ENCODE measurements at places on chromosomes 7 and 10.

DNA sequence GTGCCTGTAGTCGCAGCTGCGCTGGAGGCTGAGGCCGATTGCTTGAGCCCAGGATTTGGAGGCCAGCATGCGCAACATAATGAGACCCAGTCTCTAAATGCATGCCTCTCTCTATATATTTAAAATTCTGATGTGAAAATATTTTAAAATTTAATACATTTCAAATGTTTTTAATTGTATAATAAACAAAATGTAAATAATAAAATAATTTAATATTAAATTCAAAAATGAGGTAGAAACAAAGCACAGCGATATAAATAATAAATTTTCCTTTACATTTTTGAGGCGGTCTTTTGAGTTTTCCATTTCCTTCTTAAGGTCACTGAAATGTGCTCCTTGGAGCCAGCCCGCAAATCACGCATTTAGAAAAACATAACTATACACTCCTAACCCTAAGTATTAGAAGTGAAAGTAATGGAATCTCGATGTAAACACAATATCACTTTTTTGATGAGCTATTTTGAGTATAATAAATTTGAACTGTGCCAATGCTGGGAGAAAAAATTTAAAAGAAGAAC, 523 bp upstream of the CDK1 start:
- DNase-seq = no peak

- no peak for DNase-seq
Observed at GRCh38 chr10:454860-455259, 234.6 kb downstream of the DIP2C start.

DNA sequence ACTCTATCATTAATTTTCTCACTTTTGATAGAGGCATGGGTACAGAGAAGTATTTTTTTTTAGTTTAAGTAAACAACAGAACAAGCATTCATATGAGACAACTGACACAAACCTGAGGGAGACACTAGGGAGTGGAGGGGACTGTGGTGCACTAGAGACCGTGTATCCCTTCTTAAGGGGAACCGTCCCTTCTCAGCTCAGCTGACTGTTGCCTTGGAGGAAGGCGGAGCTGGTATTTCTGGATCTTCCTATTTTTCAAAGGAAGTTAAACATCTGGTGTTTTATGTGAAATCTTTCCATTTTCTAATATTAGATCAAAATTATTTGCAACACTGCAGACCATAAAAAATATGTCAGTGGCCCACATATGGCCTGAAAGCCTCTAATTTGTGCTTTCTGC, 113.6 kb upstream of the MACROH2A2 start:
- DNase-seq = no peak

DNA sequence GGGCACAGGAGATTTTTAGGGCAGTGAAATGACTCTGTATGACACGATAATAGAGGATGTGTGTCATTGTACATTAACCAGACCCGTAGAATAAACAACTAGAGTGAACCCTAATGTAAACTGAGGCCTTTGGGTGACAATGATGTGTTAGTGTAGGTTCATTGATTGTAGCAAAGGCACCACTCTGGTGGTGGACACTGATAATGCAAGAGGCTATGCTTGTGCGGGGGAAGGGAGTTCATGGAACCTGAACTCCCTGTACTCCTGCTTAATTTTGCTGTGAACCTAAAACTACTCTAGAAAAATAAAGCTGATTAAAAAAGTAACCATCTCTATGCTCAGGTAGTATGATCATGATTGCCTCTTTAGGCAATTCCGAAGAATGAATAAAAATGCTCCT, 96.3 kb upstream of the VIPR2 start:
- DNase-seq = no peak
